ENCODE measurements at places on chromosomes 13 and 19.
A peak's percentile ranks its signal among the peaks of the same experiment; 100 is the strongest.

DNA sequence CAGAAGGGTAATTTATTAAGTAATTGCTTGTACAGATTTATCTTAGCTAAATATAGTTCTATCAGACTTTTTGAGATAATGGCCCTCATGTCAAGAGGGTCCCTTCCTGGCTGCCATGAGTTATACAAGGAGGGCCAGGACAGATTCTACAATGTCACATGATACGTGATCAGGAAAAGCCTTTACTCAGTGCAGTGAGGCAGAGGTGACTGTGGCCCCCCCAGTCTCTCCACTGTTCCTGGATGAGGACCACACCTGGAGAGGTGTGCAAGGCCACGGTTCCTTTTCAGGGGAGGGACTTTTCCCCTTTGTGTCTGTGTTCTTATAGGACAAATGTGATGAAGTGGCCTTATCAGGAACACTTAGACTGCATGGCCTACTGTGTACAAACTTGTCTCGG lies 54.3 kb upstream of the LRCH1 start:
- no peak for DNase-seq

GRCh38 chr13:37360556-37360955 lies 238.0 kb downstream of the POSTN start:
- DNase-seq: no peak

DNA sequence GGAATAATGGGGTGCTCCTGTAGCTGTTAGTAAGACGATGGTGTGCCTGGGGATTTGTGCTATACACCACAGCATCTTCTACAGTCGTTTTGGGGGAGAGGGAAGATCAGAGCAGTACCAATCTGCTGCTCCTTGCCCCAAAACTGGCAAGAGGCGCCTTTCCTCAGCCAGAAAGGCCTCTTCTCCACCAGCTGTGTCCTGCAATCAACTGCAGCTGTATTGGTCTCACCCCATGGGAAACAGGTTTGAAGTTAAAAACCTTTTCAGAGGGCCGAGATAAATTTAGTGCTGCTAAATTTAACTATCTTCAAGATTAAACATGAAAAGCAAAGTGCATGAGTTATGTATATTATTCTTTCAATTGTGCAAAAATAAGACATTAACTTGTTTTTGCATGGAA lies 1.2 kb upstream of the RNASEH2B start:
- no peak for DNase-seq

GRCh38 chr13:104288496-104288895 lies 1222.3 kb upstream of the SLC10A2 start:
- DNase-seq: no peak

DNA sequence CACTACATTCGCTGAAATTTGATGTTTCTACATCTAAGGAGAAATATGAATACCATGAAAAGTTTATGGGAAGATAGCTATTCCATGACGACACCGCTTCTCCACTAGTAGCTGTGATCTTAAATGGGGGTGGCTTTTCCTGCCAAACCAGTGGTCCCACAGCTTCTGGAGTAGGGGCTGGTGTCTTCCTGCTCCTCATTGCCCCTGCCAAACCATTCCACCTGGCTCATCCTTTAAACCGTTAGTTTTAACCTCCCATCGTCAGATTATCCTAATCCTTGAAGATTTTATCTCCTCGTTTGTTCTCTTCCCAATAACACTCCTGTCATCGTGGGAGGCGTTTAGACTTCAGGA lies 568 bp upstream of the ZNF230 start:
- no peak for DNase-seq

GRCh38 chr19:29275266-29275665 lies 62.3 kb upstream of the UQCRFS1 start:
- no peak for DNase-seq

GRCh38 chr19:45882652-45883585 lies 3.0 kb downstream of the IRF2BP1 start:
- DNase-seq: peak; percentile 95

DNA sequence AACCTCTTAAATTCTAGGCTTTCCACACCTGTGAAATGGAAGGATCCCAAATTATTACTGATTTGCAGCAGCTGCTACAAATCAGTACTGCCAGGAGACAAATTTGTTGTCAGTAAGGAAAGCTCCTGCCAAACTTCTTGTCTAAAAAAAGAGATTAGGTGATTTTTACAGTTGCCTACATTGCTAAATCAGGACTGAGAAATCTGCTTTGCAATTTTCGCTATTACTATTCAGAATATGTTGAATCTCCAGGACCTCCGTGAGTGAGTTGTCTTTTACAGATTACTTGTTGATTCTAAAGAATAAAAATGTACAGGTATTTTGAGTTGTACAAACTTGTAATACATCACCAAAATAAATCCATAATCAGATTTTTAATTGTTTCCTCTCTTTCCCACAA lies 1815.9 kb downstream of the PCDH9 start:
- no peak for DNase-seq

DNA sequence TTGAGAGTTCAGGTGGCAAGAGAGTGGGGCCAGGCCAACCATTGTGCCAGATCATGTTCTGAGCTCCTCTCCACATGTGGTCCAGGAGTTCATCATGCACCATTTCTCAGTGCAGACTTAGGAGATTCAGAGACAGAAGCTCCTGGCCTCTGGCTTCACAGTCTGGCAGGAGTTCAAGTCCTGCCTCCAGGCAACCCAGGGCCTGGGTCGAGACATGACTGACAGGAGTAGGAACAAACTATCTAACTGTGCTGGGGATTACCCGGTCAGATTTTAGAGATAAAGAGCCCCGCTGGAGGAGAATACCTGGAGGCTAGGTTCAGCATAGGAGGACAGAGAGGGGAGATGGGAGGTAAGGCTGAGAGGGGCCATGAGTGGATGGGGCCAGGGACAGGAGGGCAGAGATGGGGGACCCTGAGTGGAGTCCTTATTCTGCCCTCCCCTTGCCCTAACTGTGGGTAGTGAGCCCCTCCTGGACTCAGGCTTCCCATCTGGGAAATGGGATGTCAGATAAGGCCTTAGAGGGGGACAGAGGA lies 906 bp upstream of the CYP4F11 start:
- DNase-seq: no peak

- no peak for DNase-seq
Measured at GRCh38 chr13:61477619-61478018, 62.0 kb upstream of the PCDH20 start.

DNA sequence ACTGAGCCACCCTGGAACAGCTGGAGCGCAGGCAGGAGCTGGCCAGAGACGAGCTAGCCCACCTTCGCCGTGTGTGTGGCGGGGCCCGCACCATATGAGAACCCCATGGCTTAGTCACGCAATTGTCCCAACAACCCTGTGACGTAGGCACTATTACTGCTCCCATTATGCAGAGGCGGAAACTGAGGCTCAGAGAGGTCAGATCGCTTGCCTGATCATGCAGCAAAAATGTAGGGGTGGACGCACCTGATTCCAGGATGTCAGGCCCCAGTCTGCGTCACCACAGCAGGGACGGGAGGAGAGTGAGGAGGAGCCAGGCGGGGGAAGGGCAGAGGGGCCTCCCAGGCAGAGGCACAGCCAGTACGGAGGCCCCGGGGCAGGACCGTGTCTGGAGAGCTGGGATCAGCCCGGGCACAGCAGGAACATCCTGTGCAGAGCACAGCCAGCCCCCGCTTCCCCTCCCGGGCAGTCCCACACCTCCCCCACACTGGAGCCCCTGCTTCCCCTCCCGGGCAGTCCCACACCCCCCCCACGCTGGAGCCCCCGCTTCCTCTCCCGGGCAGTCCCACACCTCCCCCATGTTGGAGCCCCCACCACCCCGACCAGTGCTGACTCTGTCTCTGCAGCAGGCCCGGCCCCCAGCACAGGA lies 16.7 kb downstream of the PIP5K1C start:
- DNase-seq: peak; percentile 92

DNA sequence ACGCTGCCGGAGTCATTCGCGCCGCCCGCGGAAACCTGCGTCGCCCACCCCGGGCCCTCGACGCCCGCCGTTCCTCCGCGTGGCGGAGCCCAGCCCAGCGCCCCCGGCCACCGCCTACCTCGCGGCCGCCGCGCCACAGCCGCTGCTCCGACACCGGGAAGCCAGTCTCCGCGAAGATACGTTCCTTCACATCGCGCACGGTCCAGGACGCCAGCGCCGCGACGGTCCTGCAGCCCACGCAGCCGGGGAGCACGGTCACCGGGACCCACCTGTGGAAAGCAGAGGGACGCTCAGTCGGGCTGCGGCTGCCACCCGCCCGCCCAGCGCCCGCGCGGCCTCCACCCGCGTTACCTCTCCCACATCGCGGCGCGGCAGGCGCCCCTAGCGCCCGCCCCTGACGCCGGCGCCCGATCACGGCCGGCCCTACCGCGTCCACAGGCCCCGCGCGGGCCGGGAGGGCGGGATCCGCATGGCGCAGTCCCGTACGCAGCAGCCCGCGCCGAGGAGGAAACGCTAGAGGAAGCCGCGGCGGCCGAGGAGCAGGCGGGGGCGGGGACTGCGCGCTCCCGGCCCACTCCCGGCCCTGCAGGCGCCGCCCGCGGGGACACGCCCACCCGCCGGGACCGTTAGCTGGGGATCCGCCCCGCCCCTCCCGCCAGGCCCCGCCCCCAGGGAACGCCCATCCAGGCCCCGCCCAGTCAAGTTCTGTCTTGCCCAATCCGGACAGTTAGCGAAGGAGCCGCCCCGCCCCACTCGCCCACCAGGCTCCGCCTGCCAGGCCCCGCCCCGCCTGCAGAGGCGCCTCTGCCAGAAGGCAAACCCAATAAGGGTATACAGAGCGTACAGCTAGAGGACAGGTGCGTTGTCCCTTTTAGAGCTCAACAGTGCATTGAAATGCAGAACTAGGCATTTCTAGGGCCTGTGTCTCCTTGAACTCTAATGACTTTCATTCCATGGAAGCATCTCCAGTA lies 58.2 kb downstream of the SACS start:
- peak; percentile 98 for DNase-seq

GRCh38 chr13:30673669-30674521 lies 56.2 kb downstream of the USPL1 start:
- DNase-seq: peak; percentile 84

DNA sequence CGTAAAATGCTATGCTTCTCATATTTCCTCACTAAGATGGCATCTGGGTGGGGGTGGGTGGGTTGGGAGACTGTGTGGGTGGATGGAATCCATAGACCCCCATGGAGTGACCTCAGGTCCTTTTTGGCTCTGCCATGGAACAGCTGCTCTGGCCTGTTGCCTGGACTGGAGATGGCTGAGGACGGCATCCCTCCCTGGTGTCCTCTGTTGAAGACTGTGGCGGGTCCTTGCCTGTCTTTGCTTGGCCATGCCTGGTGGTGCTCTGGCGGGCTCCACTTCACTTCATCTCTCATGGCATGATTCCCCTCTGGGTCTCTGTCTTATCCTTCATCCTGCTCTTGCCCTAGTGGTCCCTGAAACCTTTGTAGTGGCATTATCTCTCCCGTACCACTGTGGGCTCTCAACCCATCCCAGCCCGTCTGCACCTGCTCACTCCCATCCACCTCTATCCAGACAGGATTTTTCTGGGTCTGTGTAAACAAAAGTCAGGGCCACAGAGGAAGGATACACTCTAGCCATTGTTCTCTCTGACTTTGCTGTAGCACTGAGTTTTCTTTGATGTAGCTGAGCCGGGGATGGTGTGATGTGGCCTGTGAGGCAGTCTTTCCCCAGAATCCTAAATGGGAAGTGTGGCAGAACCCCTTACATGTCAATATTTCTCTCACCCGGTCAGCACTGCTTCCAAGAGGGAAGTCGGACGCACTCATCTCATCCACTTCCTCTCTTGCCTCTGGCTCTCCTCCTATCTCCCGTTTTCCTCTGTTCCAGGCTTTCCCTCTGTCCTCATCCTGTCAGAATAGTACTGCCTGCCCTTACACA lies 36.1 kb downstream of the WDFY2 start:
- DNase-seq: no peak

GRCh38 chr13:33180122-33180804 lies 105.3 kb downstream of the STARD13 start:
- DNase-seq: no peak

- DNase-seq: peak; percentile 6
Measured at GRCh38 chr19:29323440-29324290, 110.7 kb upstream of the UQCRFS1 start.

GRCh38 chr19:31164791-31165251 lies 184.4 kb downstream of the TSHZ3 start:
- DNase-seq: peak; percentile 14

GRCh38 chr19:17021793-17022590 lies 4.6 kb downstream of the CPAMD8 start:
- DNase-seq: no peak

DNA sequence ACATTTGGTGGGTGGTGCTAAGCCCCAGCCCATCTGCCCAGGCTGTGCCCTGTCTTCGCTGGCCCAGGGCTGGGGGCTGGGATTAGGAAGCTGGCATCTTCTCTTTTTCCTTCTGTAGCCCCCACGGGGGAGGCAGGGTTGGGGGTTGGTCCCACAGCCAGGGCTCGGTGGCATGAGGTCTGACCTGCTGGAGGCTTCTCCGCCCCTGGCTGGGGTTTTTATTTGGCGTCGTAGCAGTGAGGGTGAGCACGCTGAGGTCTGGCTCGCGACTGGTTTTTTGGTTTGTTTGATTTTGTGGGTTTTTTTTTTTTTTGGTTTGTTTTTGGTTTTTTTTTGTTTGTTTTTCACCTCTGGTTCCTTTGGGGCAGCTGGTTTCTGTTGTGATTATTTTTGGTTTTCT lies 14.7 kb downstream of the ZNF574 start:
- DNase-seq: no peak

GRCh38 chr13:92122186-92122853 lies 723.9 kb downstream of the GPC5 start:
- DNase-seq: no peak

GRCh38 chr13:29196409-29197074 lies 376.4 kb downstream of the MTUS2 start:
- no peak for DNase-seq

DNA sequence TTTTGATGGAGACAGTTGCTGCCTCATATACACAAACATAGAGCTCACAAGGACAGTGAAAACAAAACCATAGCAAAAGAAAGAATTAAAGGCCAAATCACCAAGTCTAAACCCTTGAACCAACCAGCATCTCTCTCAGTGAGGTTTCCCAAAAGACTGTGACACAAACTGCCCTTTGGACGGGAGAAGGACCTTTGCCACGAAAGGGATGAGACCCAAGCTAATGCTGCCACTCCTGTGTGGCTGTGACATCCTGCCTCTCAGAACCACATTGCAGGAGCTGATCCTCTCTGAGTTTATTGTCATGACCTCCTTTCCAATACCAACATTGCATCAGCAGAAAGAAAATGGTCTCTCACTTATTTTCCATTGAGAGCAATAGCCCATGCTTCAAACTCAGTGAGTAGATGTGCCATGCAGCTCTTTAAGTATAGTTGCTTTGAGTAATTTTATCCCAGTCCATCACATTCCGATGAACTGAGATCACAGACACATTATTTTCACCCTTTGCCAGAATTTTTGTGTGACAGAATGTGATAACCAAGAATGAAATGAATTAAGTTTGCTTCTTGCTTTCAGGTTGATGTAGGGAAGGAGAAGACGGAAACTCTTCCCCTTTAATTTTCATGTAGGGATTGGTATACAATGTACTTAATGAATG lies 133.5 kb upstream of the IRS2 start:
- no peak for DNase-seq

All from H9 (cell line).